NCI-H1105 treated with DMSO at 0.1 percent for 48 hours (cell line): ENCODE measurements at places on chromosomes 2 and 18.

DNA sequence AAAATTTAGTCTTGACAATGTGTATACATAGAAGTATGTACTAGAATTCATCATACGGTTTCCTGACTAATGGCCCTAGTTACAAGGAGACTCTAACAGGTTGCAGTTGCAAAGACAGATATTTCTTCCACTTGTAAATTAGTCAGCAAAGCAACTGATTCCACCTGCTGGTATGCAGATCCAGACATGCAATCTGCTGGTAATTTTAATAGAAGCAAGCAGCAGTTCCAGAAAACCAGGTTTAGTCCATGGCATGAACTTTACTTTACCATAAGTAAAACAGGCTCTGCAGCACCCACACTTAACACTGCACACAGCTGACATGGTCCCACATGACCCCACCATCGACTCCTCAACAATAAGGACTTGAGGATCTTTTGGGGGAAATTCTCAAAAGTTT is 110.9 kb upstream of the SP3 start:
- DNase-seq, result no peak

DNA sequence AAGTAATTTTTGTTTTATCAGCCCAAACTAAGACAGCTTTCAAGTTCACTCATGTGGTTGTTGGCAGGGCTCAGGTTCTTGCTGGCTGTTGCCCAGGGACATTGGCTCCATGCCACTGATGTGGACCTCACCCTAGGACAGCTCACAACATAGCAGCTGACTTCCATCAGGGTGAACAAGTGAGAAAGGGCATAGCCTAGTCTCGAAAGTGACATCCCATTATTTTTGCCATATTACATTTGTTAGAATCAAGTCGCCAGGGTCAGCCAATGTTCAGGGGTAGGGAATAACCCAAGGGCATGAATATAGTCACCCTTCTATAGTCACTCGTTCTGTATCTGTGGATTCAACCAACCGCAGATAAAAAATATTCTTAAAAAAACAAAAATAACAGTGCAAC is 10.7 kb upstream of the CWC22 start:
- DNase-seq, result no peak

DNA sequence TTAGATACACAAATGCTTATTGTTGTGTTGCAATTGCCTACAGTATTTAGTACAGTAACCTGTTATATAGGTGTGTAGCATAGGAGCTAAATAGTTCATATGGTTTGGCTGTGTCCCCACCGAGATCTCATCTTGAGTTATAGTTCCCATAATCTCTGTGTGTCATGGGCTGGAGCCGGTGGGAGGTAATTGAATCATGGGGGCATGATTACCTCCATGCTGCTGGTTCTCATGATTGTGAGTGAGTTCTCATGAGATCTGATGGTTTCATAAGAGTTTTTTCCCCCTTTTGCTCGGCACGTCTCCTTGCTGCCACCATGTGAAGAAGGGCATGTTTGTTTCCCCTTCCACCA is 190.5 kb upstream of the SESTD1 start:
- DNase-seq, result no peak

GRCh38 chr2:30421604-30422443 is 25.2 kb upstream of the LCLAT1 start:
- no peak for DNase-seq

GRCh38 chr18:69387186-69387585 is 13.5 kb upstream of the DOK6 start:
- peak; percentile 74 for DNase-seq

DNA sequence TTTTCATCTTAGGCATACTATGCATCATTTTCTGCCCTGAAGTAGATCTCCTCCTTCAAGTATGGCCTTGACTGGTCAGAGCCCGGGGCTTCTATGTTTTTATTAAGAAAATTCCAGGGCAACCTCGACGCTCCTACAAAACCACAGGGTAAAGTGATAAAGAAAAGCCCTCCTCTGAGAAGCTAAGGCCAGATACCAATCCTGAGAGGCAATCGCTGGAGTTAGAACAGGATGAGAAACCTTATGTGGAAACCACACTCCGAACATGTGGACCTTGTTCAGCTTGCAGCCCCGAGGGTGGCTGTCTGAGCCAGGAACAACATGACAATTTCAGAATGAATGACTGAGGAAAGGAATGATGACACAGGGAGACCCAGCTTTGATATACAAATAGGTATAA is 35.6 kb downstream of the RMC1 start:
- DNase-seq, result no peak

DNA sequence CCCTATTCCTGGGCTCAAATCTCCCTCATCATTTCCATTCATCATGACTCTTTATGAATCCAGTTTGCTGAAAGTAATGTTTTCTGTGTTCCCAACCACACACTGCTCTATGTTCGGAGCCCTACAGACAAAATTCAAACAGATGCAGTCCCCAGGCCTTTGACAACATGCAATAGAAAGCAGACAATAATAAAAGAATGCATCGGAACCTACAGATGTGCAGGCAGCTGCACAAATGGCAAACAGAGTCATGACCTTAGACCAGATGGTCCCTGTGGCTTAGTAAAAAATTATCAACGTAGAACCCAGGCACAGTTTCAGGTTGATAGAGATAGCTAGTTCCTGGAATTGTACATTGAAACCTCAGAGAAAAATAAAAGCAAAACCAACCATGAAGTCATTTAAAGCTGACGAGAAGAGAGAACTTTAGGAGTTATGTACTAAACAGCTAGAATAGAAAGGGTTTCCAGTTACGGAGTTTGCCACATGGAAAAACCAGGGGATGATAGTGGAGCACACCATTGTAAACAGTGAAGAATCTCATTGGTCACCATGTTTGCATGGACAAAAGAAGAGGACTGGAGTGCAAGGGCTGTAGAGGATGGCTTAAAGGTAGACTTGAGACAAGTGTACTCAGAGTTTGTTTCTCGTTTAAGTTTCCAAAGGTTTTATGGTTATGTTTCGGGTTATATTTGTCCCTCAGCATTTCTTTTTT is 23.2 kb upstream of the ACVR1 start:
- DNase-seq, result no peak

DNA sequence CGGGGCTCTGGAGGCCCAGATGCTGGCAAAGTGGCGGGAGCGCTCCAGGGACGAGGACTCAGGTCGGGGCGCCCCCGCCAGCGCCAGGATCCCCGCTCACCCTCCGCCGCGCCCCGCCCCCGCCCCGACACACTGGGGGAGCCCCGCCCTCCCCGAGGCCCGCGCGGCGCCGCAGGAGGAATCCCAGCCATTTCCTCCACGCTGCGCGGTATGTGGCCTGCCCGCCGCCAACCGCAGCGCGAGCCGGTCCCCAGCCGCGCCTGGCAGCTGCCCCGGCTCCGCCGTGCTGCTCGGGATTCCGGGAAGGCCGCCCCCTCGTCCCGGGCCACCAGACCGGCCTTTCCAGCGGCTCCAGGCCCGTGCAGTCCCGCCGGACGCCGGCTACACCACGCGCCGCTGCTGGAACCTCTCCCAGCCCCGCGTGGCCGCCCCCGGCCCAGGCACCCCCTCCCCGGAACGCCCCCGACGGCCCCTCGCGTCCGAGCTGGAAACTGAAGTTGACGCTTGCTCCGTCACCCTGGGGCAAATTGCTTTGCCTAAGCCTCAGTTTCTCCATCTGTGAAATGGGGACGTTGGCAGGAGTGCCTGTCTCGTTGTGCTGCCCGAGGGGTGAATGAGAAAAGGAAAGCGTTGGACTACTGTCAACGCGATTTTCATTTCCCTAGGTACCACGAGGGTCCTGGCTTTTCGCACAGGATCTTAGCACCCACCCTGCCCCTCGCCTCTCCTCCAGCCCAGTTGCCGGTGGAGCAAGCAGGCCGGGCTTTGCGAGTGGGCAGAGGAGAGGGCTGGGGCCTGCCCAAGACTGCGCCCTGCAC is 53.6 kb downstream of the PKDCC start:
- no peak for DNase-seq

DNA sequence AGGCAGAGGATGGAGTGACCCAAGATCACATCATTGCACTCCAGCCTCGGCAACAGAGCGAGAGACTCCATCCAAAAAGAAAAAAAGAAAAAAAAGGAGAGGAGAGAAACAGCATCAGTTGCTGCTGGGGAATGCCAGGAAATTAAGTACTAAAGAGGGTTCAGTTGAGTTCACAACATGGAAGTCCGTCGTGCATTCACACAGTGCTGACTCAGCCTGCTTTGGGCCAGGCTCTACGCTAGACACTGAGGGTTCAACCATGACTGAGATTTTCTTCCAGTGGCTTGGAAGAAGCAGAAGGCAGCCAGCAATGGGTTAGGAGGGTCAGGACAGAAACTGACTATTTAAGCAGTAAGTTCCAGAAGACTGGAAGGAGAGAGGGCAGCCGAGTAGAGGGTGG is 108.8 kb downstream of the FMNL2 start:
- DNase-seq, result no peak

DNA sequence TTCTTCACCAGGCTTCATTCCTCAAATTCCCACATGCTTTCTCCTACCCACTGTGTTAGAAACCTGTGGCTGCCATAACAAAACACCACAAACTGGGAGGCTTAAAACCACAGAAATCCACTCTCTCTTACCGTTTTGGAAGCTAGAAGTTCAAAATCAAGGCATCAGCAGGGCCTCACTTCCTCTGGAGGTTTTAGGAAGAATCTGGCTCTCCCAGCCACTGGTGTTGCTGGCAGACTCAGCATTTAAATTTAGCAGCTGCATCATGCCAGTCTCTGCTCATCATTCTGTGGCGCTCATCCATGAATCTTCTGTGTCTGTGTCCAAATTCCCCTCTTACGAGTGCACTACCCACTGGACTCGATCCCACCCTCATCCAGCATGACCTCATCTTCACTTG is 248.5 kb downstream of the ZNF516 start:
- no peak for DNase-seq

- no peak for DNase-seq
Observed at GRCh38 chr2:157760949-157761348, 115.2 kb downstream of the ACVR1 start.

DNA sequence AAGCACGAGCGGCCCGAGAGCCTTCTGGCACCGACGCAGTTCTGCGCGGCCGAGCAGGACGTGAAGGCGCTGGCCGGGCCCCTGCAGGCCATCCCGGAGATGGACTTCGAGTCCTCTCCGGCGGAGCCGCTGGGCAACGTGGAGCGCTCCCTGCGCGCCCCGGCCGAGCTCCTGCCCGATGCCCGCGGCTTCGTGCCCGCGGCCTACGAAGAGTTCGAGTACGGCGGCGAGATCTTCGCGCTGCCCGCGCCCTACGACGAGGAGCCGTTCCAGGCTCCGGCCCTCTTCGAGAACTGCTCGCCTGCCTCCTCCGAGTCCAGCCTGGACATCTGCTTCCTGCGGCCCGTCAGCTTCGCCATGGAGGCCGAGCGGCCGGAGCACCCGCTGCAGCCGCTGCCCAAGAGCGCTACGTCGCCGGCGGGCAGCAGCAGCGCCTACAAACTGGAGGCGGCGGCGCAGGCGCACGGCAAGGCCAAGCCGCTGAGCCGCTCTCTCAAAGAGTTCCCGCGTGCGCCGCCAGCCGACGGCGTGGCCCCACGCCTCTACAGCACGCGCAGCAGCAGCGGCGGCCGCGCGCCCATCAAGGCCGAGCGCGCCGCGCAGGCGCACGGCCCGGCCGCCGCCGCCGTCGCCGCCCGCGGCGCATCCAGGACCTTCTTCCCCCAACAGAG is 70.4 kb downstream of the ARHGEF33 start:
- DNase-seq, result no peak

- no peak for DNase-seq
Observed at GRCh38 chr2:219658196-219658846, 30.9 kb downstream of the SLC4A3 start.

DNA sequence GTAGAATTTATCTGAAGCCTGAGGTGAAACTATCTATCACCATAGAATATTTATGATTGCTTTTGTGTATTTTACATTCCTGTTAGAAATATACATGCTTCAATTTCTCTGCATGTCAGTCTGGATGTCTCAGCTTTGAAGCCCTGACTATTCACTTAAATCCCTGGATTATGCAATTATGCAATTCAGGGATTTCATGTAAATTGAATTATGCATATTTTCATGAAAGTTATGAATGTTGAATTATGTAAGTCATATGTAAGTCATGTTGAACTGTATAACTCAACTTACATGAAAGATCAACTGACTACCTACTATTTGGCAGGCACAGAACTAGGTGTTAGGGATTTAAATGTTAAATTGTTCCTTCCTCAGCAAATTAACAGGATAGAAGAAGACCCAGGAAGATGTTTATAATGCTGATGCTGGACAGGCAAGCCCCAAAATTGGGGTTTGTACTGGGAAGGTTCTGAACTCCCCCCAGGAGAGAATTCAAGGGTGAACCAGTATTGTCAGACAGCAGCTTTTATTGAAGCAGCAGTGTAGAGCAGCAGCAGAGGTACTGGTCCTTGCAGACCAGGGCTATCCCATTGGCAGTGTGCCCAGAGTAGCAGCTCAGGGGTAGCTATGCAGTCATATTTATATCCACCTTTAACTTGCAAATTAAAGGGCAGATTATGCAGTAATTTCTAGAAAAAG is 236.5 kb downstream of the ZNF804A start:
- DNase-seq, result peak; percentile 11

GRCh38 chr18:39380866-39381265 is 1815.3 kb upstream of the CELF4 start:
- no peak for DNase-seq

DNA sequence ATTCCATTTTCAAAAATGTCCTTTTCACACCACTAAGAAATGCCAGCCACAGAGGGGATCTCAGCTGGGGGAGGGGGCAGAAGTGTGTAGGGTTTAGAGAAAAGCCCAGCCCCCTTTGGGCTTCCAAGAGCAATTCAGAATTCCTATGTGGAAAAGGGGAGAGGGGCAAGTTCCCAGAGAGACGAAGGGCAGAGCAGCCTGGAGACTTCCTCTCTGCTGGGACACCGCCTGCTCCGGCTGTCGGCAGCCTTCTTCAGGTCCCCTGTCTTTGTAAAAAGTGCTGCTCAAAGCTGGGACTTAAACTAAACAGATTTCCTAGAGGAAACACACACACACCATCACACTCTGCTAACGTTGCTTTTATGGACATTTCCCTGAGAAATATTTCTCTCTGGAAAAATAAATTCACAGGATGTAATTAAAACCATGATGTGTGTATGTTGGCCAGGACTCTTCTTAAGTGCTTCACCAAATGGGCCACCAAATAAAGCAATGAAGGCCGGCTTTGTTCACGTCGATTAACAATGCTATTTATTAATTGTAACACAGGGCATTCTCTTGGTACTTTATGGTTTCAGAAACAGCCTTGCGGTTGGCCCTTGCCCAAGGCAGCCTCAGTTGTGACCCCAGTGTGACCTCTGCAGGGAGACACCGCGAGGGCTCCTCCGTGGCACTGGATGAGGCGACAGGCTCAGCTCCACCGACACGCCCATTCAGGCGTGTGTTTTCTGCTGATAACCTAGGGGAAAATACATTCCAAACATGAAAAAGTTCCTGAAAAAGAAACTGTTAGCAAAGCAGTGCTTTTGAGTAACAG is 5.6 kb upstream of the ASB1 start:
- no peak for DNase-seq

DNA sequence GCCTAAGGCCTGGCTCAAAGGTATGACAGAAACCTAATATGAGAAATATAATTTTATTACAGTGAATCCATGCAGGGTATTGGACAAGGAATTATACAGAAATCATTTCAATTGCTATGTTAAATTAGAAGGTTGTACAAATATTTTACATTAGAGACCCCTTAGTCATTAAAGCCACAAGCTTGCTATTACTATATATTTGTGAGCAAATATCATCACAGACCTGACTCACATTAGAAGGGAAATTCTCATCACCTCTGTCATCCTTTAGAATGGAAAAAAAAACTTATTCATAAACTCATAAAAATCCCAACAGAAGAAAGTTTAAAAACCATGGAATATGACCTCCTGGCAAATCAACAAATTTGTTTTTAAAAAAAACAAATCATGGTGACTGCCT is 277.9 kb downstream of the DCC start:
- no peak for DNase-seq
